OCI-LY7 (cell line): ENCODE measurements at places on chromosomes 7 and 10. TPM values are rescaled to one million over a fixed set of nuclear protein-coding genes. Genes with fewer than 3 reads are reported as not detected.

- no peak for DNase-seq
Observed at GRCh38 chr7:10767771-10768170, 205.9 kb upstream of the PHF14 start.

DNA sequence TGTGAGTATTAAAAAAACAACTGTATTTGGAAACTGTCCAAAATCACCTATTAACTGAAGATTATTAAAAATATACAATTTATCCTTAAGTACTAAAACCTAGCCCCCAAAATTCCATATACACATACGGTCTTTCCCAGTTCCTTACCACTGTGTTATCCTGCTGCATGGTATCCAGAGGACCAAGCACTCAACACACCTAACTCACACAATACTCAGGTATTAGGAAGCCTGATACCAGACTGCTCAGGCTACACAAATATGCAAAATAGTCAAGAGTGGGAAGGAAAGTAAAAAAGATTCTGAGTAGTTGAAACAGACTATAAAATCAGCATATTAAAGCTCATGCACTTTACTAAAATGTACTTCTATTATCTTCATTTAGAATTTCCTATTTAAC lies 67.2 kb downstream of the EPC1 start:
- DNase-seq = no peak

DNA sequence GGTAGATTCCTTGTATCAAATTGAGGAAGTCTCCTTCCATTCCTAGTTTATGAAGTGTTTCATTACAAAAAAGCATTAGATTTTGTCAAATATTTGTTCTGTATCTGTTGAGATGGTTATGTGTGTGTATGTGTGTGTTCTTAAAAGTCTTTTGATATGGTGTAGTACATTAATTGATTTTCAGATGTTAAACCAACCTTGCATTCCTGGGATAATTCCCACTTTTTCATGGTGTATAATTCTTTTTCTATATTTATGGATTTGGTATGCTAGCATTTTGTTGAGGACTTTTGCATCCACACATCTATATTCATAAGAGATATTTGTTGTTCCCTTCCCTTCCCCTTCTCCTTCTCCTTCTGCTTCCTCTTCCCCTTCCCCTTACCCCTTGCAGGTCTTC lies 8.9 kb upstream of the GIMAP8 start:
- DNase-seq = no peak

ZNF680 gene
- total RNA-seq = 48.4 and 58.4 TPM in 2 replicates

ANKRD26 gene
- total RNA-seq = 13.8 and 17.6 TPM in 2 replicates

TET1 gene
- total RNA-seq = 3.4 and 3.8 TPM in 2 replicates
